Stimulated activated CD4-positive, alpha-beta T cell treated with anti-CD3 and anti-CD28 coated beads, Interleukin-2, amount 100 ng/mL, for 4 hours (primary cell): ENCODE measurements at places on chromosomes 5 and 9.

DNA sequence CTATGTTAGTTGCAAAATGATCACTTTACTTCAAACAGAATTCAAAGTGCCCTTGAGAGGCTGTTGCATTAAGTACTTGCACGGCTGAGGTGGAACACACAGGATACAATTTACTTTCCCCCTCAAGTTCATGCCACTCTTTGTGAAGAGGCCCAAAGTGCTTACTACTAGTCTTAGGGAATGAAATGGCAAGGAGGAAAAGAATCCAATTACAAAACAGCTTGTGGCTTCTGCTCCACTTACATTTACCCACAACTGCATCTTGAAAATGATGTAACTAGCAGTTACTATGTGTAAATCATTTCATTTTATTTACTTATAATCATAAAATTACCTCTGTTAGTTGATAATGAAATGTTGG is 14.6 kb downstream of the FOXD1 start:
- DNase-seq, result no peak

GRCh38 chr9:28410411-28410810 is 837.1 kb upstream of the C9orf72 start:
- DNase-seq, result no peak

DNA sequence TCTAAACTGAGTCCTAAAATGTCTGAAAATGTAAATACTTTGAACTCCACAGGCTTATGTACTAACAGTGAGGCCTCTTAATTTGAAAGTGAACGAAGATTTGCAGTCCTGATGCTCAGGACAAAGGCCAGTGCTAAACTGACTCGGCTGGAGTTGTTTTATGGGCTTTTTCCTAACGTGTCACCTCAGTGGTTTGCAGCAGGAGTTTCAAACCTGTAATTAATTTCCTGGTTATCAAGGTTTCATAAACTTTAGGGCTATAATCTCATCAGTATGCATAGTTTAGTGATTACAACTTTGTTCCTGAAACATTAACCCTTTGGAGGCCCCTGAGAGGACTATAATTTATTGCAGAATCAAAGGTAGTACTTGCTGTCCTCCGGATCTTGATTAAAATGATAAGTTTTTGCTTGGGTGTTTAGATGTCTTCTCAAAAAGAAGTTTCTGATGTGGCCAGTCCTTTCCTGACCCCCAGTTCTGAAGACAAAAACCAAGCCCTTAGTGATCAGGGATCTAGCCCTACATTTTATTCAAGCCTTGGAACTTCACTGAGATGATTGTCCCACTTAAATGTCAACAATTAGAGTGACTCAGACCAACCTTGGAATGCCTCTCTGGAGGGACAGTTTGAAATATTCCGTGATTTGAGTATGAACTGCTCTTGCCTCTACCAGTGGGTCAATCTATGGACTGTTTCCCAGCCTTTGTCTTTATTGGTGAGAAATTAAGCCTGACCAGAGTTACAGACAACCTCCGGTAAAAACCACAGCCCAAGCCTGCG is 11.1 kb upstream of the S100Z start:
- no peak for DNase-seq

DNA sequence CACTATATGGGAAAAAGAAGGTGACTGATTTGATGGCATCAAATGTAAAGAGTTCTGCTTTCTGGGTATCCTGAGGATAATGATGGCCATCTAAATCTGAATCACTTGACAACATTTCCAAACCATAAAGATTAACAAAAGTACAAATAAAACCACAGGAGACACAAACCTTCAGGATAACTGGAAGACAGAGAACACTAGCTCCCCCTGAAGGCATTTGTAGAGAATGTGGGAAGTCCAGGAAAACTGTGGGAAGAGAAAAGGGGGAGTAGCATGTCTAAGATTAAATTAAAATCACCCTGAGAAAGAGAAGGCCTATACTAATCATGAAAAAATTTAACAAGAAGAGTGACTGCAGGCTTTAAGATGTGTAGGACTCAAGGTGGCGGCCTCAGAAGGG is 116.2 kb downstream of the PRELID2 start:
- DNase-seq, result no peak

- DNase-seq, result no peak
Observed at GRCh38 chr9:6106711-6107339, 91.4 kb upstream of the RANBP6 start.

DNA sequence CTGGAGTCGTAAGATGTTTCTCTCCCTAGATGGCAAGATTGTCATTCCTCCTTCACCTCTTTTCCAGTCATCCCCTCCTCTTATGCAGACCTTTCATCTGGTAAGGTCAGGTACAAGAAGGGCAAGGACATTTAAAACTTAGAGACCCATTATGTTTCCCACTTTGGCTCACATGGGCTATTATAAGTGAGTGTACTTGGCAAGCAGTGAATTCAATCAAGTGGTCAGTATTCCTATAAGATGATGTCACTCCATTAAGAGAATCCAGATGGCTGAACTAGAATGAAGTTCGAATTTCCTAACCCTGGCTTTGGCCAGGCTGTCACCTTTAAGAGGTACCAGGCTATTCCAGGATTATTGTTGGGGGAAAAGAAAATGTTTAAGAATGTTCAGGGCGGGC is 32.2 kb downstream of the ZNF131 start:
- DNase-seq, result no peak

DNA sequence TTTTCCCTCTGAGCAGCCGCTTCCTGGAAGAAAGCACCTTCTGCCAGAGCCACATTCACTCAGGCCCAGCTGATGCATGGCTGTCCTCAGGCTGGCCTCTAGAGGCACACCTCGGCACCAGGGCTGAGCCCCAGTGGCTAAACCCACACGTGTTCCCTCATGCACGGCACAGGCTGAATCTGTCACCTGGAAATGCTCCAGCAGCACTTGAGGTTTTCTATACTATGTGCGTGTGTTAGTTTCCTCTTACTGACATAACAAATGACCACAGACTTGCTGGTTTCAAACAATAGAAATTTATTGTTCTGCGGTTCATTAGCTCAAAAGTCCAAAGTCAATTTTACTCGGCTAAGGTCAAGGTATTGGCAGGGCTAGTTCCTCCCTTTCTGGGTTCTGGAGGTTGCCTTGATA is 141.4 kb downstream of the LRRC70 start:
- DNase-seq, result no peak
